ENCODE measurements at places on chromosomes 2 and 18. TPM values are rescaled to one million over a fixed set of nuclear protein-coding genes. Genes with fewer than 3 reads are reported as not detected.

DNA sequence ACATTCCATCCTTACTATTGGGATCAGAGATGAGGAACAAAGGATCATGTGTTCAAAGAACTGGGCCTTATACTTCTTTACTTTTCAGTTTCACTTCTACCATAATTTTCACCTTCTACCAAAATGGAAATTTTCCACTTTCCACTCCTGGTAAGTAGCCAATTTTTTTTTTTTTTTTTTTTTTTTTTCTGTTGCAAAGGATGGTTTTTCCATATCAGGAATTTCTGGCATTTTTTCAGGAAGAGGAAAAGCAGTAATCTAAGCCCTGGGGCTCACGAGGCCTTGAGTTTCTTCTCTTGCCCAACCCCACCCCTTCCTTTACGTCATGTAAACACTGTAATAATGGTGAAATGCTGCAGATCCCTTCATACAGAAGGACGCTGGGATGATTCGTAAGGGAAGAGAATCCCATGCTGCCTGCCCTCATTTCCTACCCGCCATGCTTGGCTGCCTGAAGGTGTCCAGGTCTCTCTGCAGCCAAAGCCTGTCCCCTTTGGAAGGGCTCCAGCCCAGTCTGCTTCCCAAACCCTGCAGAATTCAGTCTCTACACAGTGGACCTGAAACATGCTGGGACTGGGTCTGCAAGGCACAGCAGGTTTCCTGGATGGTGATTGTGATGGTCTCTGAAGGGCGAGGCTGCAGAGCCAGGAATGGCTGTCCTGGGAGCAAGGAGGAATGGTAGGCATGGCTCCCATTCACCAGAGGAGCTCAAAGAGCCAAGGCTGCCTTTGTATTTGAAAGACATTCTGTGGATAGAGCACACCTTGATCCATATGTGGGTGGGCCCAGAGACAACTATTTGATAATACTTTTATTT, 57.0 kb downstream of the EFR3B start:
- DNase-seq, result no peak
- no peaks in the 10 kb centered on the region for H3K4me1 ChIP-seq
- no peaks in the 10 kb centered on the region for H3K27me3 ChIP-seq
- no peak overlapping the region for H3K4me3 ChIP-seq
- no peak overlapping the region for H3K27ac ChIP-seq

GRCh38 chr2:221848286-221848685, 276.2 kb upstream of the EPHA4 start:
- H3K36me3 ChIP-seq, result no peaks in the 10 kb centered on the region
- H3K27ac ChIP-seq, result no peak overlapping the region
- H3K4me3 ChIP-seq, result no peak overlapping the region

- H3K27ac ChIP-seq, result no peak overlapping the region
- H3K4me3 ChIP-seq, result no peak overlapping the region
- no peaks in the 10 kb centered on the region for H3K36me3 ChIP-seq
- H3K27me3 ChIP-seq, result no peaks in the 10 kb centered on the region
Measured at GRCh38 chr18:55264108-55264507, 304.8 kb upstream of the CCDC68 start.

DNA sequence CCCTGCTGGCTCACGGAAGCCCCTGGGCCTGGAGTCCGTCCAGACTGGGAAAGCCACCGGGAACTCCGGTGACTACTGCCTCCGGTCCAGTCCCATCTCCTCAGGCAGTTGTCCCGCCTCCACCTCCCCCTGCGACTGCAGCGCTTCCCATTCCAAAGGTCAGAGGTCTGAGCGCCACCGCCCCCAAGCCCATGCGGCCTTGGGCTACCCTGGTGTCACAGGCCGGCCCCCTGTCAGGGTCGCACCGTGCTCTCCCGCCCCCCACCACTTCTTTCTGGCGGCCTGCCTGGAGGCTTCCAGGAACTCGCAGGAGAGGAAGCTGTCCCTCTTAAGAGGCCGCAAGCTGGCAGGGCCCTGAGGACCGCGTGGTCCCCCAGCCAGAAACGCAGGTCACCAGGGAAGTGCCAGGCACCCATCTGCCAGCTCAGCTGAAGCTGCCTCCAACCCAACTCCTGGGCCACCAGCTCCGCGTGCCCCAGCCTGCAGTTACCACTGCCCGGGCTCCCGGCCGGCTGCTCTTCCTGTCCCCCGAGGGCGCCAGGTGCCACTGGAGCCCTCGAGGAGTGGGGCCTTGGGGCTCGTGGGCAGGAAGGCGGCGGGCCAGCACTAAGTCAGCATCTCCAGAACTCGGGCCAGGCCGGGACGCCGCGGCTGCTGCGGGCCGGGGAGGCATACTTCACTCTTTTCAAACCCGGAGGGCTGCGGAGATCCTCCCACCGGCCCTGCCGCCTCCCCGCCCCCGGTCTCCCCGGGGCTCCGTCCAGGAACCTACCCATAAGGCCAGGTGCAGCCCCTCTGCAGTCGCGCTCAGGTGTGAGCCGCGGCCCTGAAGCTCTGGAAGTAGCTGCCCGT, 83.3 kb upstream of the POMC start:
- DNase-seq, result peak; percentile 72
- H3K27me3 ChIP-seq, result no peaks in the 10 kb centered on the region
- H3K4me3 ChIP-seq, result peak overlapping the region; percentile 26
- peaks cover 29% of the 10 kb centered on the region for H3K36me3 ChIP-seq
- peaks cover 15% of the 10 kb centered on the region for H3K4me1 ChIP-seq

DNA sequence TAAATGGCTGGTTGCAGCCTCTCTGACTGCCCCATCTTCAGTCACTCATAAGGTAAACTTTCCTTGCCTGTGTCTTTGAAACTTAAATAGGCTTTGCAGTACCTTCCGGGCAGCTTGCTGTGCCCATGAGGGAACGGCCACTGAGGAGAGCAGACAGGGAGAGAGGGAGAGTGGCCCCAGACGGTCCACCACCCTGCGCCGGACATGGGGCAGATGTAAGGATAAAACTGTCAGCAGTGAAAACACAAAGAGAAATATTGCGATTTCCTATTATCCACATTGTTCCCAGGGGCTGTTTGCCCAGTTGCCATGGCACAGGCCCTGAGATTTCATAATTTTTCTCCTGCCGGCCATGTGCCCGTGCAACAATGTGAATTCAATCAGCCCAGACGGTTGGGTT, 265.9 kb upstream of the SALL3 start:
- no peaks in the 10 kb centered on the region for H3K4me1 ChIP-seq
- no peak for DNase-seq
- no peaks in the 10 kb centered on the region for H3K36me3 ChIP-seq
- no peak overlapping the region for H3K27ac ChIP-seq
- H3K27me3 ChIP-seq, result no peaks in the 10 kb centered on the region
- H3K4me3 ChIP-seq, result no peak overlapping the region

- no peaks in the 10 kb centered on the region for H3K27me3 ChIP-seq
- no peaks in the 10 kb centered on the region for H3K36me3 ChIP-seq
- no peak overlapping the region for H3K4me3 ChIP-seq
- no peak overlapping the region for H3K27ac ChIP-seq
- DNase-seq, result no peak
Measured at GRCh38 chr2:223860809-223861738, 23.7 kb upstream of the AP1S3 start.

DNA sequence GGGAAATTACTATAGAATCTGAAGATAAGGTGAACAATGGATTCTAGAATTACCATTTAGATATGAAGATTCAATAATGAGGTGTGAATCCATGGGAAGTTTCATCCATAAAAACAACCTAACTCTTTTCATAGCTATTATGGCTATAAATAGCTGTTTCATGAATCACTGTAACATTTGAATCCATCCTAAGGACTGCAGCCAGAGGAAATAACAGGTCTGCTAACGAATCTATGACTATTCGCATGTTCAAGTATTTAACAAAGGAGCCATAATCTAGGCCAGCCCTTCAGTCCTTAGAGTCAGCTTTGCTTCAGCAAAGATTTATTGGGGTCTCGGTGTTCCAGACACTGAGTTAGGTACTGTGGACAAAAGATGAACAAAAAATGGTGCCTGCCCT, 87.1 kb downstream of the MYOM1 start:
- H3K27ac ChIP-seq, result no peak overlapping the region
- H3K27me3 ChIP-seq, result no peaks in the 10 kb centered on the region
- no peaks in the 10 kb centered on the region for H3K36me3 ChIP-seq
- DNase-seq, result no peak

- H3K4me1 ChIP-seq, result no peaks in the 10 kb centered on the region
- H3K36me3 ChIP-seq, result no peaks in the 10 kb centered on the region
- no peaks in the 10 kb centered on the region for H3K27me3 ChIP-seq
- H3K27ac ChIP-seq, result no peak overlapping the region
- DNase-seq, result no peak
Measured at GRCh38 chr18:37836071-37836970, 270.7 kb upstream of the CELF4 start.

DNA sequence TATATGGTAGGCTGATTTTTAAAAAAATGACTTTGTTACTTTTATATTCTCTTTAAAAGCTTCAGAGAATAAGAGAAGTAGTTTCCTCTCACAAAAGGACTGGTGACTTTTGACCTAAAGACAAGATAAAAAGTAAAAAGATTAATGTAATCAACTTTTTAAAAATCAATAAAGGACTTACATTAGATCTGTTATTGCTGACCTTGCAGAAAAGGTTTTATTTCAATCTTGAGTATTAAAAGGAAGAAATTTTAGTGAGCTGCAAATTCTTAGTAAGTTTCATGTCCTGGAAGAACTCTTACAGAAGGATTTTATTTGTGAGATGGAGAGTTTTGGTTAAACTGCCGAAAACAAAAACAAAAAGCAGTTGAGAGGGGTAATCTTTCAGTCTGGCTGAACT, 2.2 kb upstream of the GAREM1 start:
- peaks cover 10% of the 10 kb centered on the region for H3K4me1 ChIP-seq
- H3K36me3 ChIP-seq, result no peaks in the 10 kb centered on the region
- H3K4me3 ChIP-seq, result no peak overlapping the region
- DNase-seq, result no peak
- H3K27ac ChIP-seq, result no peak overlapping the region

GRCh38 chr2:149015501-149015900, 23.0 kb upstream of the LYPD6B start:
- no peak overlapping the region for H3K4me3 ChIP-seq
- H3K4me1 ChIP-seq, result no peaks in the 10 kb centered on the region
- peaks cover 5% of the 10 kb centered on the region for H3K36me3 ChIP-seq

GRCh38 chr2:9697909-9698308, 67.1 kb upstream of the YWHAQ start:
- no peak overlapping the region for H3K4me3 ChIP-seq
- no peaks in the 10 kb centered on the region for H3K36me3 ChIP-seq
- H3K27me3 ChIP-seq, result no peaks in the 10 kb centered on the region
- no peak overlapping the region for H3K27ac ChIP-seq
- no peak for DNase-seq
- peaks cover 11% of the 10 kb centered on the region for H3K4me1 ChIP-seq

DNA sequence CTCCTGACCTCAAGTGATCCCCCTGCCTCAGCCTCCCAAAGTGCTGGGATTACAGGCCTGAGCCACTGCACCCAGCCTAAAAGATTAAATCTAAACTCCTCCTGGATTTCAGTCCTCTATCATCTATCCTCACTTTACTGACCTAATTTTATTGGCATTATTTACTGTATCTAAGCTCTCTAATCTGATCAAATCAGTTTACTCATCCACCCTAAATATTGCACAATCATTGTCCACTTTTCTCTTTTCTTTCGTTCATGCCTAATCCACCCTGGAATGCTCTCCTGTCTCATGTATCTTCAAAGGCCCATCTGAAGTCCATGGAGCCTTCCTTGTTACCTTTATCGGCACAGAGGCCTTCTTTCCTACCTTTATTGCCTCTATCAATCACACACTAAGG, 31.6 kb upstream of the GPR155 start:
- H3K27ac ChIP-seq, result no peak overlapping the region
- H3K27me3 ChIP-seq, result no peaks in the 10 kb centered on the region
- no peak overlapping the region for H3K4me3 ChIP-seq
- H3K36me3 ChIP-seq, result no peaks in the 10 kb centered on the region
- DNase-seq, result no peak

- peak overlapping the region; percentile 2 for H3K4me3 ChIP-seq
- peaks cover 49% of the 10 kb centered on the region for H3K4me1 ChIP-seq
- peak overlapping the region; percentile 55 for H3K27ac ChIP-seq
Measured at GRCh38 chr2:12262681-12263436, 453.9 kb upstream of the TRIB2 start.

DNA sequence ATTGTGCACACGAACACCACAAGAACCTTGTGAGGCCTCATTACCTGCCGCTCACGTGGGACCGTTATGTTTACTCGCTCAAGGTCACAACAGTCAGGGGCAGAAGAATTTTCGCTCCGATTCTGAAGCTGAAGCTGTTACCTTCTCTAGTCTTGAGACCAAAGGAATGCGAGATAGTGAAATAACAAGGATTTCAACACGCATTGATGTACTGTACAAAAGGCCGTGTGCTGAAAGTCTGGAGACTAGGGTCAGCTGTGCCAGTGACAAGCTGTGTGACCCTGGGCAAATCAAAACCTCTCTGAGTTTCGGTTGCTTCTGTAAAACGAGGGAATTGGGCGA, 583 bp downstream of the NEMP2 start:
- H3K36me3 ChIP-seq, result no peaks in the 10 kb centered on the region
- peaks cover 63% of the 10 kb centered on the region for H3K4me1 ChIP-seq
- peak overlapping the region; percentile 96 for H3K27ac ChIP-seq

GRCh38 chr2:15718103-15718943, 126.7 kb downstream of the DDX1 start:
- H3K27ac ChIP-seq, result no peak overlapping the region
- no peak overlapping the region for H3K4me3 ChIP-seq
- H3K36me3 ChIP-seq, result no peaks in the 10 kb centered on the region
- no peaks in the 10 kb centered on the region for H3K4me1 ChIP-seq
- DNase-seq, result no peak

DNA sequence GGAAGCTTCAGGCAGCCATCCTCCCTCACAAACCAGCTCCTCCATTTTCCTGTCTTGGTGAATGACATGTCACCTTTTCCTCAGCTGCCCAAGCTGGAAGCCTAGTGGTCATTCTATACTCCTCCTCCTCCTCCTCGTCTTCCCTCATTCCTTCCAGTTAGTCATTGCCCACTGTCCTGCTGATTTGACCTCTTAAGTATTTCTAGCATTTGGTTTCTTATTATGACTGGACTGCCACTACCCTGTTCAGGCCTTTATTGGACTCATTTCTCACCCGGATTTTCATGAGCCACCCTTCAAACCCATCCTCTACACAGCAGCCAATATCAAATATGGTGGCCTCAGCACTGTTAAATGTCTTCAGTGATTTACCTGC, 21.9 kb upstream of the MGAT5 start:
- peak overlapping the region; percentile 71 for H3K4me3 ChIP-seq
- no peak for DNase-seq
- H3K27ac ChIP-seq, result peak overlapping the region; percentile 62
- H3K4me1 ChIP-seq, result peaks cover 59% of the 10 kb centered on the region
- no peaks in the 10 kb centered on the region for H3K36me3 ChIP-seq
- no peaks in the 10 kb centered on the region for H3K27me3 ChIP-seq

GRCh38 chr2:181884601-181885000, 6.9 kb upstream of the ITPRID2 start:
- peaks cover 43% of the 10 kb centered on the region for H3K27me3 ChIP-seq
- no peak for DNase-seq
- no peak overlapping the region for H3K4me3 ChIP-seq
- no peaks in the 10 kb centered on the region for H3K4me1 ChIP-seq

- no peak overlapping the region for H3K4me3 ChIP-seq
- H3K36me3 ChIP-seq, result no peaks in the 10 kb centered on the region
- H3K27me3 ChIP-seq, result no peaks in the 10 kb centered on the region
- no peak for DNase-seq
- no peak overlapping the region for H3K27ac ChIP-seq
- H3K4me1 ChIP-seq, result no peaks in the 10 kb centered on the region
Measured at GRCh38 chr2:215577356-215577755, 141.5 kb upstream of the FN1 start.

Gene HTR2B
- 0.17 TPM for total RNA-seq

Gene MC4R
- total RNA-seq, result not detected

Gene AKAIN1
- not detected for total RNA-seq

Gene RNMT
- total RNA-seq, result 122 TPM

Gene HRH4
- total RNA-seq, result 0.39 TPM

Gene LYG2
- not detected for total RNA-seq

Gene ASPRV1
- total RNA-seq, result 1.7 TPM

Gene POTEE
- 0.27 TPM for total RNA-seq

Gene MSH2
- total RNA-seq, result 12.9 TPM

Gene GALR1
- total RNA-seq, result not detected

Gene DSG2
- 0.10 TPM for total RNA-seq

Gene SLC19A3
- not detected for total RNA-seq
